ENCODE measurements at places on chromosomes 5 and 9.

DNA sequence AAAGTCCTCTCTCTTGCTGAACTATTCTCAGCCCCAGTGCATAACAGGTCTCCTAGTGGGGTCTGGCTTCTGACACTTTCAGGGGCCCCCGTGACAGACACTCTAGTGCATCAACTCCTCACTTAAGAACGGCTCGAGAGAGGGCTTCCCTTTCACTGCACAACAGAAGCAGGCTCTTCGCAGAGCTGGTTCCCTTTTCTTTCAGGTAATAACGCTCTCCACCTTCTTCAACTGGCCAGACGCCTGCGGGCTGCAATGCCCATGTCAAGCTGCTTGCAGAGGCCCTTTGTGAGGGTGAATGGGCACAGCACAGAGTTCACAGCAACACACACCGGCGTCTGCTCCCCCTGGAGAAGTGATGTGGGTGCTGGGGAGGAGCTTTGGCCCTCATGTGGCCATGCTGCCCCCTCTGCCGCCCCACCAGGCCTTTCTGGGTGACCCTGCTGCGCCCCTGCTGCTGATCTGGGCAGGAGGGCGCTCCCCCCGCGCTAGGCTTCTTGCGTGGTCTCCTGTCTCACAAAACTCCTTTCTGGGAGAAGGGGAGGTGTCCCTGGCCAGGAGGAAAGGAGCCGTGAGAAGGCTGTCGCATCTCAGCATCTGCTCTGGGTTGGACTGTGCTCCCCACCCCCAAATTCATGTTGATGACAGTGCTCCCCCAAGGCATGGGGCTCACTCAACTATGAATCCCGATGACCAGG lies 2.4 kb downstream of the MRPL36 start:
- no peak for DNase-seq

DNA sequence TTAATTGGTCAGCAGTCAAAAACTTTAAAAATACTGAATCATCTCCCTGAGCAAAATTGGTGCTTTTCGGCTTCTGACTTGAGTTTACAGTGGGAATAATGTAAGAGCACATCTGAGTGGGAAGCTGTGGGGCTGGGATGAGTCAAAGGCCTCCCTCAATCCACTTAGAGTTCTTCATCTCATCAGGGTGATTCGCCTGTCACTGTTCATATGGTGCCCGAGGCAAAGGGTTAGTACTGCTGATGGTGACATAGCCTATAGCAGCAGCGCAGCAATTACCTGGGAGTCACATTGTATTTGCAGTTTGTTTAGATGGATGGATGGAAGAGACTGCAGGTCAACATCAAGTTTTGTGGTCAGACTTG lies 113.8 kb upstream of the ZNF608 start:
- DNase-seq = no peak

DNA sequence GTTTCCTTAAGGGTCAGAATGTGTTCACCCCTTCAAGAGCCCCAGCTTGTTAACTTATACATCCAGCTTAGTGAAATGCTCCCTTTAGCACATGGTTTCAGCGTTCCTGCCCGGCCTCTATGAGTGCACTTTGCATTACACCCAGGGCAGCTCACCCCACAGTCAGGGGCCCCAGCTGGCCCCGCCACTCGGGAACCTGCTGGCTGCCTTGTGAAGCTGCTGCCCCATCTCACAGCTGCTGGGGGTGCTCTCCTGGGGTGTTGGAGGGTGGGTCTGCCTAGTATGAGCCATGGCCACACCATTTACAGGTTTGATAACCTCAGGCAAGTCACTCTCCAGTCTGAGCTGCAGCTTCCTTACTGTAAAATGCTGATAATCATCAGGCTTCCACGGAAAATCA lies 32.2 kb downstream of the HRH2 start:
- DNase-seq = no peak

- peak; percentile 68 for DNase-seq
Measured at GRCh38 chr5:51188001-51188591, 195.2 kb upstream of the ISL1 start.

- DNase-seq = no peak
Measured at GRCh38 chr9:20398536-20399338, 223.6 kb downstream of the MLLT3 start.

- no peak for DNase-seq
Measured at GRCh38 chr5:54531546-54531945, 14.0 kb downstream of the SNX18 start.

Data from ELF-1 (cell line).